Stimulated activated effector memory CD8-positive, alpha-beta T cell treated with anti-CD3 and anti-CD28 coated beads, Interleukin-12 subunit alpha, Interleukin-12 subunit beta, amount 100 ng/mL, for 72 hours (primary cell): ENCODE measurements at places on chromosomes 1 and 21.

DNA sequence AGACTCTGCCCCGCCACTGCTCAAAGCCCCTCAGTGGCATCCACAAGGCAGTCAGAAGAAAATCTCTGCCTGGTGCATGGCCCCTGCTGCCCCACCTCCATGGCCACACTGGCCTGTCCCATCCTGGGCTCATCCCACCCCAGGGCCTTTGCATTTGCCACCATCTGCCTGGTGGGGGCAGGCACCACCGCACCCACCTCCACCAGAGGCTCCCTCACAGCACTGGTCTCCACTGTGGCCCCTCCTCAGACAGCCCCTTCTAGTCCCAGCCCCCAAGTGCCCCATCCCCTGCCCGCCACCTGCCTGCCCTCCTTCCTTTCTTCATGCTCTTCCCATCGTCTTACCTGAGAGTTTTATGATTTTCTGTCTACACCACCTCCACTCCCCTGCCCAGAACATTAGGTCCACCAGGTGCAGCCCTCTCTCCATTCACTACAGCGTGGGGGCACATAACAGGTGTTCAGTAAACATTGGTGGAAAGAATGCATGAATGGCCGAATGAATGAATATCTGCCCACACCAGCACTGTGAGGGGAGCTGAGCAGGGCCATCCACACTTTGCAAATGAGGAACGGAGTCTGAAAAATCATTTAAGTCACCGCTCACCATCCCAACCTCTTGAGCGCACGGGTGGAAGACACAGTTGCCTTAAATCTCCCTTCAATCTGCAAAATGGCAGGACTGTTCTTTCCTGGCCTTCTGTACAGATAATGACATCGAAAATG, 2.1 kb downstream of the PRDM15 start:
- DNase-seq, result no peak

GRCh38 chr1:106768077-106768476, 288.4 kb upstream of the PRMT6 start:
- no peak for DNase-seq

DNA sequence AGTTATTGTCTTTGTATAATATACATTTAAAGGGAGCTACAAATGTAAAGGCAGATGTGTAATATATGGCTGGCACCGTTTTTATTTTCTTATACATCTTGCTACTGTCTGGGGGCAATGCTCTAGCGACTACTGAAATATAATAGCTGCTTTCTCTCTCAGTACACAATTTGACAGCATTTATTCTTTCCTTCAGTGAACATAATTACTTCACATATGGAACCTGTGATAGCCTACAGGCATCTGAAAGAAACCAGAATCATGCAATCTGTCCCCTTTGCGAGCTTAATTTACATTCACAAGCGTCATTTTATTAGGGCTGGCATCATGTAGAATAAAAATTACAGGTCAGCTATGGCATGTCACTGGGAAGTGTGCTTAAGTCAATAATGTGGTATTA, 557.5 kb upstream of the PTBP2 start:
- no peak for DNase-seq

DNA sequence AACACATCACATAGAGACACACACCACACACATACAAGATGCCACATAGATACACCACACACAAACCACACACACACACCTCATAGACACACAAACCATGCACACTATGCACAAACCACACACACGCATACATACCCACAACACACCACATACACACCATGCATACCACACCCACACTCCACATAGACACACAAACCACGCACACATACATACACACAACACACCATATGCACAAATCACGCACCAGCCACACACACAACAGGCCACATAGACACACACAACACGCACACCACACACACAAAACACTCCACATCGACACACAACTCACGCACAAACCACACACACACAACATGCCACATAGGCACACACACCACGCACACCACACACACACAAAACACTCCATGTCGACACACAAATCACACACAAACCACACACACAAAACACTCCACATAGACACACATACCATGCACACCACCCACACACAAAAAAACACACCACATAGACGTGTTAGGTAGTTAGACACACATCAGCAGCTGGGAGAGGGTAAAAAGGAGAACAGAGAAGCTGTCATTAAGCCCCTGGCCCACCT, 49.5 kb upstream of the SLC19A1 start:
- DNase-seq, result no peak

GRCh38 chr1:1284221-1285101, 4.2 kb downstream of the SCNN1D start:
- DNase-seq, result no peak

- DNase-seq, result no peak
Measured at GRCh38 chr21:38286739-38287471, 30.1 kb downstream of the KCNJ15 start.

- DNase-seq, result peak; percentile 52
Measured at GRCh38 chr1:107897438-107898345, 67.3 kb downstream of the VAV3 start.

DNA sequence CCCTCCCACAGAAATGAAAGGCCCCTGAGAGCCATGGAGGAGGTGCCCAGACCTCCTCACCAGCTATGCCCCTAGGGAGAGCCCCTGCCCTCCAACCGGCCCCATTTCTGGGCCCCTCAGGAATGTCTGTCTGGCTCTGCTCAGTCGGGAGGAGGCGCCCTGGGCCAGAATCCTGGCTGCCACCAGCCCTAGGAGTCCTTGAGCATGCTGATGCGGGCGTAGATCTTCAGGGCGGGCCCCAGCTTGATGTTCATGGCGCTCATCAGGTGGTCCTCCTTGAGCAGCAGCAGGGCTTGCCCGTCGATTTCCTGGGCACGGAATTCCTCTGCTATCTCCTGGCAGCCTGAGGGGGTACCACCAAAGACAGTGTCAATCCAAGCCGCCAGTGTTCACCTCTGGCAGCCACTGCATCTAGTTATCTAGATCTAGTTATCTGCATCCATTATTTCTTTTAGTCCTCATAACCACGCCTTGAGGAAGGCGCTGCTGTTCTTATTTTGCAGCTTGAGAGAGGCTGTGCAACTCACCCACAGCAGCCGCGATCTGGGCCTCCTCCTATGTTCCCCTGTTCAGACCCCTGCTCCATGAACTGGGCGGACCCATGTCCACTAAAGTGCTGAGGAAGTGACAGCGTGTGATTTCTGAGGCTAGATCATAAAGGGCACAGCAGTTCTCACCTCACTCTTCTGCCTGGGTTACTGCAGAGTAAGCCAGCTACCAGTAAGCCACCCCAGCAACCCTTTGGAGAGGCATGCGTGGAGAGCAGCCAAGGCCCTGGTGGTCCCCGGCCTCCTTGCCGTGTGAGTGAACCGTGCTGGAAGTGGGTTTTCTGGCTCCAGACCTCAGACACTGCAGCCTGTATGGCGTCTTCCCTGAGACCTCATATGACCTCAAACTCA, 4.0 kb upstream of the A3GALT2 start:
- DNase-seq, result no peak

- no peak for DNase-seq
Measured at GRCh38 chr1:69483246-69483645, 84.5 kb upstream of the LRRC7 start.

DNA sequence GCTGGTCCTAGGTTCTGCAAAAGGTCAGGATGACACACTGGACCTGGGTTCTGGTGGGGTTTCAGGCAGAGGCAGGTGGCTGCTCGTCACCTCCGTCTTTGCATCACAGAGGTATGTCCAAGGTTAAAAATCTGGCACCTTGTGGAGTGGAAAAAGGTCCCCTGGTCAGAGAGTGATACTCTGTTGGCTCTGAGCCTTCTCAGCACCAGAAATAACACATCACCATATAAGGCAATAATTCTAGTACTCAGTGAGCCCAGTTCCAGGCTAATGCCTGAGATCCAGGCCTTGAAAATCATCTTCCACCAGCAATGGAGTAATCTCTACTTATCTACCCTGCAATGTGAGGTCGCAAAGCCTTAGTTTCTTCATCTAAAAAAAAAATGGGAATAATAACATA, 127.3 kb upstream of the C8B start:
- DNase-seq, result no peak

- no peak for DNase-seq
Measured at GRCh38 chr1:149995927-149996326, 14.6 kb downstream of the OTUD7B start.

DNA sequence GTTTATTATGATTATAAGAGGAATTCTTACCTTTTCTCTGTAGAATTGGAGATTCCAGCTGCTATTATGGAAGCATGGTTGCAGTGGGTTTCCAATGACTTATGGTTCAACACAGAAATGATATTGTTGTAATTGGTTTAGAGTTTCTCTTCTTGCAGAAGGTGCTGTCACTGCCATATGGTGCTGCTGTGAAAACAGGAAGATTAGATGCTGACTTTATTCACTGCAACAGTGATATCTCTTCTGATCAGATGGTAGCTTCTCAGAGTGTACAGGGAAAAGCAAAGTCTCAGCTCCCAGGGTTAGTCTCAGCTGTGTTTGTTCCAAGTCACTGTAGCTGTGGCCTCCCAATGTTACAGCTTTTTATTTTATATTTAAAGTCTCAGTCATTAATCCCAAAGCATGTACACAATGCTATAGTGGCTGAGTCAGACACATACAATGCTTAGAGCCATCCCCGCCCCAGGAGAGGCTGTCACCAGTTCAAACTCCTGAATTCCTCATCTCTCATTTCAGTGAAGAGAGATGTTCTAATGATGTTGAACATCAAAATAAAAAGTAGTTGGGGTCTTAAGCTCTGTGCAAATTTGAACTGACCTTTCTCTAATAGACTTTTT, 42.7 kb upstream of the RGS2 start:
- no peak for DNase-seq

- no peak for DNase-seq
Measured at GRCh38 chr1:229579059-229579673, 20.7 kb upstream of the ABCB10 start.

GRCh38 chr1:228751360-228752098, 16.2 kb downstream of the RHOU start:
- DNase-seq, result no peak

DNA sequence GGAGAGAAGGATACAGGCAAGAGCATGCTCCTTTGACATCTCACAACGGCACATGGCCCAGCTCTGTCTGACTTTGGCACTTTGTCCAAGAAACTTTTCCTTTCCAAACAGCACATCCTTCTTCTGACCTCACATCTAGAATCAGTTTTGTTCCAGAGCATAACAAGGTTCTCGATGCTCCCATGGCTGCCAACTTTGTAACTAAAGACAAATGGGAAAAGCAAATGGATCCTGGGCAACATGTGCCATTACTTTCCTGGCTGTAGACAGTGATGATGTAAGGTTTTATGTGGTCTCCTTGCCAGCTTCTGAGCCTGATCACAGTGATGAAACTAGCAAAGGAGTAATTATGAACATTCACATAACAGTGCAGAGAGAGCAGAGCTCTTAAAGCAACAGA, 171.8 kb upstream of the C1orf87 start:
- no peak for DNase-seq

DNA sequence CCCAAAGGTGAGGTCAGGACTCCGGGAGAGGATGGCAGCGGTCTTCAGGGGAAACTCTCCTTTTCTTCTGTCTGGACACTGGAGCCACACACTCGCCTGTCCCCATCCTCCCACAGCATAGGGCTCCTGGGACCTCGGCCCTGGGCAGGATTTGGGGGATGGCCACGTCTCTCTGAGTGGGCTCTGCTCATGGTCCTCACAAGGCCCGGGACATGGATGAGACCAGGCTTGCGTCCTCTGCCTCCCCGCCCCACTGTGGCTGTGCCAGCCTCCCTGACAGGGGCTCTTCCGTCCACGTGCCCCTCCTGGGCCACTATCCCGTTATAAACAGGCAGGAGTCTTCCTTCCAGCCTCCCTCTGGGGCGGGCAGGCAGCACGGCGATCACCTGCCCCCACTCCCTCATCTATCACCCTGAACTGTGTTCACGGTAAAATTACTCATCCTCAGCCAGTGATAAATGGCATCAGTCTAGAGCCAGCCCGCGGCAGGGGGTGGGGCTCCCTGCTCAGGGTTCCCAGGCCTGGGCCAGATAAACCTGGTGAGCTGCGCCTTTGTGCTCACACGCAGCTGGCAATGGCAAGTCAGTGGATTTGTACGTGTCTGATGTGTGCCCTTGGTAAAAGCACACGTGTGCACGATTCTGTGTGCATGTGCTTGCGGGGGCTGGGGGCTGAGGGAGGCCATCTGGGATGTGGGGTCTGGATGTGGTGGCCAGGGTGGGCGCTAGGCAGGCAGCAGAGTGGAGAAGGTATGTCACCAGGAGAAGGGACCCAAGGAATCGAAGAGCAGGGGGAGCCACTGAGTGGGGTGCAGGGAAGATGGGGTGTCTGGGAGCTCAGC, 12.6 kb upstream of the SAMD11 start:
- no peak for DNase-seq

DNA sequence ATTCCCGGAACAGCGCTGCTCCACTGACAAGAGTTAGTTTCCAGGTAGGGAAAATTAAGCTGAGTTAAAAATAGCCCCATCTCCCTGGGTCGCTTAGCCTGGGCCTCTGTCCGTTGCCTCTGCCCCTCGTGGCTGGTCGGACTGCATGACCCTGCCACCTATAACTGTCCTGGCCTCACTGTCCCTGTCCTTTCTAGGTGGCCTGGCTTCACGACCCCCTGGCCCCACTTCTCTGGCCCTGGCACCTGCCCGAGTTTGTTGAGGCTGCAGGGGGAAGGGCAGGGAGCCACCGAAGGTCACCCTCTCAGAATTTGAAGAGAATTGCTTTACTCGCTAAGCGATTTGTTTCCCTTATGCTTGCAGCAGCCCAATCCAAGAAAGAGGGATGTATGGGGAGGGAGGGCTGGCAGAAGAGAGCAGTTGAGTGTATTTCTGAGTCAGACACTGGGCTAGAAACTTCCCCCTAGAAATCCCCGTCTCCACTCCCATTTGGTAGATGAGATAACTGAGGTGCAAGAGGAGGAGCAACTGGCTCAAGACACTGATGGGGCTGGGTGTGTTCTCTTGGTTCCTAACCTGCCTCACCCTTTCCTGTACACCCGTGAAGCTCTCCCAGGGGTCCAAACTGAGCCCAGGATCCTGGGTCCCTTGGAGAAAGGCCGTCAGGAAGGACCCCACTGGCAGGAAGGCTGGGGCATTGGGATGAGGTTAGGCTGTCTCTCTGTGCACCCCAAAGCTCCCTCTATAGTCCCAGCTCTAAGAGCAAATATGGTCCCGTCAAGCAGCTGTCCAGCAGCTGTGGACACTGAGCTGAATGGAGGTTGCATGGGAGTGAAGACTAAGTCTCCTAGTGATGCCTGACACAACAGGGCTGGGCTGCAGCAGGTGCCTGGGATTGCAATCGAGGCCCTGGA, 2.9 kb upstream of the EDN2 start:
- no peak for DNase-seq

DNA sequence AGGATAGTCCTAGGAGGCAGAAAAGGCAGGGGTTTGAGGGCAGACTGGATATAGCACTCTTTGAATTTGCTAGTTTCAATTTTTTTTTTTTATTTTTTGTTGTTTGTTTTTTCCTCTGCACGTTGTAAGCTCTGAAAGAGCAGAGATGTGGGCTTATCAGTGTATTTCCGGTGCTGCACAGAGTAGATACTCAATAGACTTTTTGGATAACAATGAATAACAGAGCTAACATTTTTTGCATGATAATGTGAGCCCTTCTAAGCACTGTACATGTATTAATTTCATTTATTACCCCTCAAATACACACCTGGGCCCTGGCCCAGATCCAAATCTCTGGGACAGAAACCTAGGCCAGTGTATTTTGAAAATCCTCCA, 17.1 kb upstream of the PARP1 start:
- no peak for DNase-seq
